ENCODE measurements at places on chromosomes 4 and X. TPM values are rescaled to one million over a fixed set of nuclear protein-coding genes. Genes with fewer than 3 reads are reported as not detected.

GAGE12E gene
- not detected for total RNA-seq

TKTL1 gene
- total RNA-seq, result 0.38 TPM

ZNF711 gene
- total RNA-seq, result 4.7 TPM

PLXNB3 gene
- 5.6 TPM for total RNA-seq

APELA gene
- total RNA-seq, result 0.25 TPM

HTN1 gene
- not detected for total RNA-seq

MND1 gene
- total RNA-seq, result 0.98 TPM

Measured in kidney (tissue), 22 donors.